ENCODE measurements at places on chromosomes 16 and 17. TPM values are rescaled to one million over a fixed set of nuclear protein-coding genes. Genes with fewer than 3 reads are reported as not detected.
A peak's percentile ranks its signal among the peaks of the same experiment; 100 is the strongest.

MPV17L gene
- polyA plus RNA-seq: 33.6 TPM

MRPL58 gene
- 44.9 TPM for polyA plus RNA-seq

GRCh38 chr16:2481676-2482075 lies 6.7 kb downstream of the TBC1D24 start:
- no peak for DNase-seq

NECAB2 gene
- not detected for polyA plus RNA-seq

GRCh38 chr17:17322516-17323510 lies 19.6 kb downstream of the NT5M start:
- no peak for DNase-seq

DNA sequence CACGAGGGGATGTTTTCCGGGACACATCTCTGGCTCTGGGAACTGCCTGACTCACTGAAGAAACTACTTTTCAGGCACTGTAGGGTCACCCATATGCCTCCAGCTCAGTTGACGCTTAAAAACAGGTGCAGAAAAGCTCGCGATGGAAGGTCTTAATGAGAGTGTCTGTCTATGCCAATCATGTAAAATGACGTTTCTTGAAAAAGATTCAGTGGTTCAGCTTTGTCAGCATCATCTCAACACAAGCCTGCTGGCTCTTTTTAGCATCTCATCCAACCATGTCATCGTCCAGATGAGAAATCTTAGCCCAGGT lies 27.5 kb downstream of the OR1D5 start:
- no peak for DNase-seq

BRIP1 gene
- polyA plus RNA-seq: 2.2 TPM

DNA sequence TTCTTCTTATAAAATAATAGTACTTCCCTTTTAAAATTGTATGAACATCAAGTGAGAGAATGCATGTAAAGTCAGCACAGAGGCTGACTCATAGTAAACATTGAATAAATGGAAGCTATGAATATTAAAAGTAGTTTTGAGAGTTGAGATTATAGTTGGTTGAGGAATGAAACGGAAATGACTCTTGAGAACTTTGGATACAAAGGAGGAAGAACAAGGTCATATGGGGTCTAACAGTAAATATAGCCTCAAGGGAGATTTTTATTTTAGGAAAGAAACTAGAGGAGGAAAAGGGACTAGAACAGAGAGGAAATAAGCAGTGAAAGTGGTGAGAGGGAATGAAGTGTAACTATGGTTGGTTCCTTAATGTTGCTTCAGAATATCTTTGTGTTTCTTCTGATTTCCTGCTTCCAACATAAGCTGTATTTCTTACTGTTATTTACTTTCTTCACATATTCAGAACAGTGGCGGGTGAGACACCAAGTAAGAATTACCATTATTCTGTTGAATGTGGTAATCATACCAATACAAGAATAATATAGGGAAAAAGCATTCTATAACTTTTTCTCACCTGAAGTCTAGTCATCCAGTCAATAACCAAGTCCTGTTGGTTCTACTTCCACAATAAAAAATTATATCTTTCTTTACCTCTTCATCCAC lies 165.1 kb downstream of the CHD9 start:
- no peak for DNase-seq

DNA sequence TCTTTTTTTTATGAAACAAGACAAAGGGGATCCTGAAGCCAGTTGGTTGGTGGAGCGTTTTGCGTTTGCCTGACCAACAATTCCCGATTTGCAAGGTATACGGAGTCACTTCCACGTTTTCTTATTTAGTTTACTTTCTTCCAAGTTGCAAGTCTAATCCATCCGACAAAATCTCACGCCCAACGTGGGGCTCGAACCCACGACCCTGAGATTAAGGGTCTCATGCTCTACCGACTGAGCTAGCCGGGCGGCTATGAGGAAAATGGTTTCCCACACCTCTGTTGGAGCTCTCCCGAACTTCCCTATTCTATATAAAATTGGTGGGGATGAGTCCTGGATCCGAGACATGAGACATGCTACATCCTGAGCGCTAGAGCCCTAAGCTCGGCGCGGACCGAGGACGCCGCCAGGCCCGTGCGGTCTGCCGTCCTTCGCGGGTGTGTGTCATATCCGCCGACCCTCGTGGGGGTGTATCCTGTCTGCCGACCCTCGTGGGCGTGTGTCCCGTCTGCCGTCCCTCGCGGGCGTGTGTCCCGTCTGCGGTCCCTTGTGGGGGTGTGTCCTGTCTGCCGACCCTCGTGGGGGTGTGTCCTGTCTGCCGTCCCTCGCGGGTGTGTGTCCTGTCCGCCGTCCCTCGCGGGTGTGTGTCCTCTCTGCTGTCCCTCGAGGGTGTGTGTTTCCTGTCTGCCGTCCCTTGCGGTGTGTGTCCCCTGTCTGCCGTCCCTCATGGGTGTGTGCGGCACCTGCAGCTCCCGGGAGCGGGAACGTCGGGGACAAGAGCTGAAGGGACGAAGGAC lies 22.6 kb downstream of the ZNF213 start:
- peak; percentile 89 for DNase-seq

GRCh38 chr17:77887110-77887463 lies 71.4 kb upstream of the TNRC6C start:
- no peak for DNase-seq

DNA sequence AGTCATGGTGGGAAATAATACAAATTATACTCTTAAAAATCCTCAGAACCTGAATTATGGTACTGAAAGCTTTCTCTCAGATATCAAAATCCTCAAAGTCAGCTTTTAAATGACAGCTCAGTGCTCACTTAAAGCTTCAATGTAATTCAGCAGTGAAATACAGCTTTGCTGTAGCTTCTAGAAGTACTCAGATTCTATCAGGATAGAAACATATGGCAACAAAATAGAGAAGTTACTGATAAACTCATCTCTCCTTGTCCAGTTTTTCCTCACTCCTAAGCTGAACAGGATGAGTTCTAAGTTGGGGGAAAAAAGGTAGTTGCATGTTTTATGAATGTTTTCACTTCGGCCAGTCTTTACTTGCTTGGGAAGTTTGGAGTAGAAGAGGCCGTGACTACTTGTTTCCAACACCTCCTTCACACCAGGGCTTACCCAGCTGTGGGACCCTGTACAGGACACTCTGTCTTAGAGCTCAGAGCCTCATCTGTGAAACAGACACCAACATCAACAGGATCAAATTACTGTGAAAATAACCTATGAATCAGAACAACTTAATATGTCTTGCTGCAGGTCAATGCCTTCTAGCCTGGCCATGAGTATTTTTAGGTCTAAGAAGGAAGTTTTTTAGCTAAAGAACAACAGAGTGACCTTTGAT lies 30.2 kb downstream of the OGFOD1 start:
- DNase-seq: no peak

GRCh38 chr17:32914181-32914580 lies 13.8 kb upstream of the TMEM98 start:
- no peak for DNase-seq

HAS3 gene
- polyA plus RNA-seq: 0.64 TPM

KRTAP1-1 gene
- not detected for polyA plus RNA-seq

DNA sequence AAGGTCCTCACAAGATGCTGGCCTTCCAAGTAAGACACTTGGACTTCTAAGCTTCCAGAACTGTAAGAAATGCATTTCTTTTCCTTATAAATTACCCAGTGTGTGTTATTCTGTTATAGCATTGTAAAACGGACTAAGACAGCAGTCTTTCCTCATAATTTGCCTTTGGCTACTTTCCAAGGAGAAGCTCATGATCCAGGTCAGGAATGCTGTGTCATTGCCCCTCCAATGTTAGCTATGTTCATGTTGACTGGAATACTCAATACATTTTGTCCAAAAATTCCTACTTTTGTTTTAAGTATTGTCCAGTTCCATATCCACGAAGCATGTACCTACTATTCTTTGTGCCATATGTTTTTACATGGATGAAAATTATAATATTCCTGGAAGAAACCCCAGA lies 234.6 kb downstream of the HS3ST3A1 start:
- DNase-seq: no peak

- peak; percentile 77 for DNase-seq
Observed at GRCh38 chr17:3635474-3636153, 436 bp downstream of the SHPK start.

DNA sequence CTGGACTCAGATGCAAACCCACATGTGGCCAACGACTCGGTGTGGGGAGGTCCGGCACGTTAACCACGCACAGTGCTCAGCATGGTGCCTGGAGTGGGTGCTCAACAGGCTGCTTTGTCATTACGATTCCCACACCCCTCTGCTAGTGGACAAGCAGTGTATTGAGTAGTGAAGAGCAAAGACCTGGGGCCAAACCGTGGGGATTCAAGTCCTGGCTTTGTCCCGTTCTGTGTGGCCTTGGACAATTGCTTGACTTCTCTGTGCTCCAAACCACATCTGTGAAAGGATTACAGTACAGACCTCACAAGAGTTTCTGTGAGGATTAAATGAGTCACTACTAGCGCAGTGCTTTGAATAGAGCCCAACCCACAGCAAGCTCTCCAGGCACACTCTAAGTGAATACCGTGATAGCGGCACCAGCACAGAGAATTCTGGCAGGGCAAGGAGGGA lies 33.8 kb downstream of the TRPV2 start:
- no peak for DNase-seq

DNA sequence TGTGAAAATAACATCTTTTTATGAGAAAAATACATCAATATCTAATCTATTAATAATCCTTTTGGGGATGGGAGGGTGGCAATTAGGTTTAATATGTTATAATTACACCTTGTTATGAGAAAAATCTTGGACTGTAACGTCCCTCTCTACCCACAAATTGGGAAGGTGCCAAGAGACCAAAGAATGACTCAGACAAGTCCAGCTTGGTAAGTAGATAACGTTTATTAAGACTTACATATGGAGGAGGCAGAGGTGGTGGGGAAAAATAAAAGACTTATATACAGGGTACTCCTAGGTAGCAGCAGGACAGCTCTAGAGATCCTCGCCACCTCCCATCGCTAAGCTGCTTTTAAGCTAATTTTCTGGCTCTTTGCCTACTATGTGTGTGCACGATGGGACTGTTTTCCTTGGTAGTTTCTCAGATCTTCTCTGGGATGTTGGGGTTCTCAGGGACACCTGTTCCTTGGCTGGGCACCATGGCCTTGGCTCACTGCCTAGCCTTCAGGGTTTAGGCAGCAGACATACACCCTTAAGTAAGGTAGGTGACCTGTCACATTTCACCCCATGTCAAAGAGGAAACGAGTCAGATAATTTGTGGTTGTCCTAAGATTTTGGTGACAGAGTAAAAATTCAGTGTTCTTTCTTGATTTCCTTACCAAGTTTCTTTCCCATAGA lies 31.5 kb downstream of the RBL2 start:
- DNase-seq: no peak

GRCh38 chr17:58338841-58339754 lies 10.5 kb upstream of the TSPOAP1 start:
- DNase-seq: peak; percentile 38

UMOD gene
- not detected for polyA plus RNA-seq

DNA sequence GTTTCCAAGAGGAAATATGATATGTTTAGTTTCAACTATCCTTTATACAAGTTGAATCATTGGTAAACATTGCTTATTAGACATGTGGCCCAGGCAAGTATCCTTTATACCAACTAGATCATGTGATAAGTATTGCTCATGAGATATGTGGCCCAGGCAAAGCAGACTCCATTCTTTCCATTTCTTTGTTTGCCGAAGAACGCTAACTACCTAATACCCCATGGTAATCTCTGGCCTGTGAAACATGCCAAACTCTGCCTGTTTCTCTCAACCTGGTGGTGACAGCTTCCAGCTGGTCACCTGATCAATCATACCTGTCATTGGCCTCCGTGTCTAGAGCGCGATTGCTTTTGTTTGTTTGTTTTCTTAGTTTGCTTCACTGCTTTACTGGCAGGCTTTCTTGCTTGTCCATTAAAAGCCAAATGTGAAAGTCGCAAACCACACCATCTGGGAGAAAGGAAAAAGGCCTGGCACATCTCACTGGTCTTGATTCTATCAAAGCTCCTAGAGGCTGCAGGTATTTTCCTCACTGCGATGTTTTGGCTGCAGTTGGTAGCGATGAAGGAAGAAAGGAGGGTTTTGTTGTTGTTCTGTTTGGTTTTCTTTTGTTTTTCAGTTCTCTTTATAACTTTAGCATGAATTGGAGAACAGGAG lies 686.2 kb downstream of the KCNJ2 start:
- no peak for DNase-seq

DNA sequence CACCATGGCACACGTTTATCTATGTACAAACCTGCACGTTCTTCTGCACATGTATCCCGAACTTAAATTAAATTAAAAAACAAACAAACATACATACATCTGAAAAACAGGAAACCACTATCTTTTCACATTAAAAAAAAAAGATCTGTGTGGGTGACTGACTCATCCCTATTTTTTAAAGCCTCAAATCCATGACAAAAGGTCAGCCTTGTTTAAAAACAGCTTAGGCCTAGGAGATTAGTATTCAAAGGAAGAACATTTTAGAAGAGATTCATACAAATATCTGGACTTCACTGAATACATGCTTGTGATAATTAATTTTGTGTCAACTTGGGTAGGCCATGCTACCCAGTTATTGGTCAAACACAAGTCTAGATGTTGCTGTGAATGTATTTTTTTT lies 4.7 kb upstream of the PRKAR1A start:
- DNase-seq: no peak

DNA sequence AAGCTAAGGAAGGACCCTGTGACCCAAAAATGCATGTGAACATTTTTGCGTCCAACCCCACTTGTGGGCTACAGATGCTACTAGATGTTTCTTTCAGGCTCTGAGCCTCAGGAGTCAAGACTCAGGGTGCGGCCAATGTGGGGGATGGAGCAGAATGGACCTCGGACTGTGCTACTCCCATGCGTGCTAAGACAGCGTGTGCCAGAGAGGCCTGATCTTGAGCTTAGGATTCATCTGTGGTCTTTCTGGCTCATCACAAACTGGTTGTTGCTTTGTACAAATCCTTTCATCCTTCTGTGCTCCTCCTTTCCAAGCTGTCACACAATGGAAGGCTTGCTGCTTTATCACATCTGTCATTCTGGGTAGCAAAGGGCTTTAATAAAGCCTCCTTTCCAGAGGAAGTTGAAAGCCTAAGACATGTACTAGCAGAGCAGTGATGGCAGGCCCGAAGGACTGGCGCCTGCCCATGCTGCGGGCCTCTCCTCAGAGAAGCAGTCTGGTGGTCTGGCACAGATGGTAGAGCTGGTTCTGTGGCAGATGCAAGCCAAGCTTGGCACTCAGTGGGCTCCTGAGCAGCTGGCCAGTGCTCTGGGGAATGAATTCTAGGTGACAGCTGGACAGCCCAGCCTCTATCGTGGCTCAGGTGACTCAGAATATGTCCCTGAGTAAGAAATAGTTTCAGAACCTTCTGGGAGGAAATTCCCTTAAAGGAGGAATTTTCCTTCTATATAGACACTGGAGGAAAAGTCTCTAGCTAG lies 27.8 kb downstream of the COG4 start:
- DNase-seq: no peak

- no peak for DNase-seq
Observed at GRCh38 chr17:77097631-77098180, 43.1 kb upstream of the SEC14L1 start.

FOXL1 gene
- not detected for polyA plus RNA-seq

All from HepG2 (cell line).